Gastroesophageal sphincter (tissue), 4 donors: ENCODE measurements at places on chromosomes 7 and 10.

DNA sequence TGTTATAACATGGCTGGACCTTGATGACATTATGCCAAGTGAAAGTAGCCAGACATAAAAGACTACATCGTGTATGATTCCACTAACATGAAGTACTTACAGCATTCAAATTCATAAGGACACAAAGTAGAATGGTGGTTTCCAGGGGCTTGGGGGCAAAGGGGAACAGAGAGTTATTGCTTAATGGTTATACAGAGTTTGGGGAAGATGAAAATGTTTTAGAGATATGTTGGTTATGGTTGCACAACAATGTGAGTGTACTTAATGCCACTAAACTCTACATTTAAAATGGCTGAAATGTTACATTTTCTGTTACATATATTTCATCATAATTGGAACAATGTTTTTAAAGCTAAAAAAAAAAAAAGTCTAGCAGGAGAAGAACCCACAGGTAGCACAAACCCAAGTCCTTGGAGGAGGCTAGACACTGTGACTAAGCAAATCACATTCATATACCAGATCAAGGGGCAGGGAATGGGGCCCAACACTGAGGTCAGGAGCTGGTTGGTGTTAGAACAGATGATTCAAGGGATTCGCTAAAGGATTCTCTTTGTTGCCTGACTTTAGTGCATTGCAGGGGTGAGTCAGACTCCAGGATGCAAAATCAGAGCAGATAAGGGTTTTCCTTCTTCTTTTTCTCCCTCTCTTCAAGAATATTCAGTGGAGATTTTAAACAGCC lies 25.1 kb upstream of the AOAH start:
- no peak for ATAC-seq
- no peak overlapping the region for H3K4me3 ChIP-seq

GRCh38 chr7:90892213-90892612 lies 296.1 kb downstream of the CDK14 start:
- no peak overlapping the region for H3K27ac ChIP-seq
- no peak for ATAC-seq
- no peaks in the 10 kb centered on the region for H3K27me3 ChIP-seq
- H3K4me1 ChIP-seq, result no peaks in the 10 kb centered on the region

DNA sequence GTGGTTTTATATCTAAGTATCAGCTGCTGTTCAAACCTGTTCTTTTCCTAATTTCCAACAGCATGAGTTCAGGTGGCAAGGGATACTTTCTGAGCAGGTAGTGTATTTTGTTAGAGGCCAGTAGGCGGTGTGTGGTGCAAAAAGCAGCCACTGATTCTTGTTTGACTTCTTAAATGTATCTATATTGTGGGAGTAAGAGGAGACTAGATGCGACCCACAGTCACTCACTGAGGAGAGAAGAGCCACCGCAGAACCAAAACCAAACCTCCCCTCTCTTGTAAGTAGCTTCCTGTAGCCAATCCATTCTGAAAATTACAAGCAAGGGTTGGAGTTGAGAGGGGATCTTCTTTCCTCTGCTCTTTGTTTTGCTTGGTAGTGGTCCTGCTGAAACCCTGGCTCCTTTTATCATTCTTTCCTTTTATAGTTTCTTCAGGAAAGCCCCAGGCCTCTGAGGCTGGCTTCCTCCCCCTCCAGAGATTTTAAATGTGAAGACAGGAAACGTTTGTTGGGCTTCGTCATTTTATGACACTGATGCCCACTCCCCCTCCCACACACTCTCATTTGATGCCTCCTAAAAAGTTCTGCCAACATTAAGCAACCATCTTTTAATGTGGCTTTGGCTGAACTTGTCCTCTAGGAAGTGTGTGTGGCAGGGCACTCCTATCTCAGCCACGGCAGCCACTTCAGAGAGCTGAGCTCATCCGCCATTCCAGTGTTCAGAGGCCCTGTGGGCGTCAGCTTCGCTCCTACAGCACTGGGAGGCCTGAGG lies 566.0 kb downstream of the SUGCT start:
- no peak for ATAC-seq
- no peak overlapping the region for H3K27ac ChIP-seq
- no peaks in the 10 kb centered on the region for H3K36me3 ChIP-seq
- H3K27me3 ChIP-seq, result no peaks in the 10 kb centered on the region
- no peak overlapping the region for H3K4me3 ChIP-seq
- H3K4me1 ChIP-seq, result no peaks in the 10 kb centered on the region

DNA sequence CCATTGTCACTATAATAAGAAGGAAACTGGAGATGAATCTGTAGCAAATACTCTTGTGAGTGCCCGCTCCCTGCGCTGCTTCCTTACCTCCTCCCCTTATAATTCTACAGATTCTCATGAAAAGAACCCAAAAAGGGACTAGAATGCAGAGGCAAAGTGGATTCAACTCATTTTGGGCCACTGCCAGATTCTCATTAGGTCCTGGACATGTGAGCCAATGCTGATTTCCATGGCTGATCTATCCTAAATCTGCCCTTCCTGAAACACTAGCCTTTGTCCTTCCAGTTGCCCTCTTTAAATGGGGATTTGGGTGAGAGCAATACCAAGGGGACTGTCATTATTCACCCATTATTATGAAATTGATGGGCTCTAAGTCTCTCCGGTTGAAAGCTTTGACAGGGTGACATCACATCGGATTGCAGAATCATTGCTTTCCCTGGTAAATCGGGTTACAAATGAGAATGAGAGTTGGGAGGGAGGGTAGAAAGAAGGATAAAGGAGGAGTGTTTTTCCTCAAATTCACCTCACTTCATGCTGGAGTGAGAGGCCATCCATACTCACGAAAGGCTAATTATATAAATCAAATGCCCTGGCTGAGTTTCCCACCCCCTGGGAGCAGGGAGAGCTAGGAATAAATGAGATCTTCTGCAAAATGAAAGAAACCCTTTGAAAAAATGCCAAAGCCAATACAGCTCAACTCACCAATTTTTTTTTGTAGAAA lies 37.5 kb downstream of the PTN start:
- H3K36me3 ChIP-seq, result no peaks in the 10 kb centered on the region
- no peaks in the 10 kb centered on the region for H3K4me1 ChIP-seq
- H3K4me3 ChIP-seq, result no peak overlapping the region
- ATAC-seq, result no peak

GRCh38 chr7:56091591-56091990 lies 1.2 kb downstream of the PHKG1 start:
- no peaks in the 10 kb centered on the region for H3K4me1 ChIP-seq
- no peaks in the 10 kb centered on the region for H3K27me3 ChIP-seq
- H3K36me3 ChIP-seq, result peaks cover 29% of the 10 kb centered on the region

DNA sequence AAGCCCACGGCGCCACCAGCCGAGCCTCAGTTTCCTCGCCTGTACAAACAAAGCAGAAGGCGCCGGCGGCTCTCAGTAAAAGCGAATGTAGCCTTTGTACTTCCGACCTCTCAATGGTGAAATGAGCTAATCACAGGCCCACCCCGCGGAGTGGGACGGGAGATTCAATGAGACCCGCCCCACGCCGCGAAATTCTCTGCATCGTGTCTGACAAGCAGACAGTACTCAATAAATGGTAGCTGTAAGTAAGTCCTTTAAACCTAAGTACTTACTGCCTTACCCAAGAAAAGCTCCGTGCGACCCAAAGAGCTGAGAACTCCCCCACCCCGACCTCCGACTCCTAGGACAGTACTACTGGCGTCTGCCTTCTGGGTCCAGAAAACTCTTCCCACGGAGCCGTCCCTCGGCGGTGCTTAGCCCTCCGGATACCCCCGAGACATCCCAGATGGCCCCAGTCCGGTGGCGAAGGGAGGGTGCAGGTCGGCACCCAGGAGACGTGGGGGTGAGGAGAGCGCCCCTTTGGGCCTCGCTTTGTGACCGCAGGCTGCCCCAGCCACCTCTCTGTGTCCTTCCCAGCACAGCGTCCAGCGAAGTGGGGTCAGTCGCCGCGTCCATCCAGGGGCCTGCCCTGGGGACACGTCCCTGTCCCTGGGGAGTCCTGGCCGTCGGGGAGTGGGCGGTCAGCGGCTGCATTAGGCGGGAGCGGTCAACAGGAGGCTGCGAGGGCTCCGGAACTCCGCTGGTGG lies 972 bp upstream of the CXCL12 start:
- H3K4me1 ChIP-seq, result peaks cover 7% of the 10 kb centered on the region
- no peak for ATAC-seq
- no peaks in the 10 kb centered on the region for H3K36me3 ChIP-seq
- H3K27me3 ChIP-seq, result peaks cover 60% of the 10 kb centered on the region
- no peak overlapping the region for H3K4me3 ChIP-seq

GRCh38 chr10:30510184-30510931 lies 76.4 kb downstream of the MAP3K8 start:
- no peaks in the 10 kb centered on the region for H3K36me3 ChIP-seq
- H3K4me3 ChIP-seq, result no peak overlapping the region
- H3K4me1 ChIP-seq, result no peaks in the 10 kb centered on the region
- peak; percentile 80 for ATAC-seq

GRCh38 chr7:120028636-120029035 lies 244.3 kb upstream of the KCND2 start:
- H3K36me3 ChIP-seq, result no peaks in the 10 kb centered on the region
- H3K4me1 ChIP-seq, result no peaks in the 10 kb centered on the region
- no peaks in the 10 kb centered on the region for H3K27me3 ChIP-seq

- H3K4me1 ChIP-seq, result no peaks in the 10 kb centered on the region
- ATAC-seq, result no peak
- H3K27me3 ChIP-seq, result no peaks in the 10 kb centered on the region
- H3K36me3 ChIP-seq, result peaks cover 3% of the 10 kb centered on the region
- no peak overlapping the region for H3K4me3 ChIP-seq
- no peak overlapping the region for H3K27ac ChIP-seq
These were observed 22.7 kb downstream of the FAM133B start for GRCh38 chr7:92567460-92567859.

DNA sequence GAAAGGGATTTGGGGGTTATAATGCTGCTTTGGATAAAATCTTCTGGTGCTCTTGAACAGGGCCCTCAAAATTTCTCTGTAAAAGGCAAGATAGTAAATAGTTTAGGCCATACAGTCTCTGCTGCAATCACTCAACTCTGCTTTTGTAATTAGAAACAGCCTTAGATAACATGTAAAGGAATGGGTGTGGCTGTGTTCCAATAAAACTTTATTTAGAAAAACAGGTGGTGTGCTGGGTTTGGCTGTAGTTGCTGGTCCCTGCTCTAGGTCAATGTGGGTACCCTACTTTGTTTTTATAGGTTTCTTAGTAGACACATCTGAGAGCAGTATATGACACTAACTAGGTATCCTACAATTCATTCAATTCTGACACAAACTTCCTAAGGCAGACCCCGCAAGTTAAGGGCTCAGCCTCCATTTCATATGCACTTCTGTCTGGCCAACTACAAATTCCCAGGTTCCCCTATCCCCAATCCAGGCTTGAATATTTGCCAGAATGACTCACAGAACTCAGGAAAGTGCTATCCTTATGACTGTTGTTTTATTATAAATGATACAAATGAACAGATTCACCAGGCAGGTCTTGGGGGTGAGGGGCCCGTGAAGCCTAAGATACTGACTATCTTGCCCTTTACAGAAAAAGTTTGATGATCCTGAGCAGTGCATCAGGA lies 349.9 kb downstream of the RPS24 start:
- no peaks in the 10 kb centered on the region for H3K27me3 ChIP-seq
- H3K27ac ChIP-seq, result no peak overlapping the region
- H3K4me3 ChIP-seq, result no peak overlapping the region

- H3K36me3 ChIP-seq, result peaks cover 9% of the 10 kb centered on the region
- H3K4me3 ChIP-seq, result peak overlapping the region; percentile 57
- peaks cover 71% of the 10 kb centered on the region for H3K4me1 ChIP-seq
These were observed 1.8 kb downstream of the SEMA3C start for GRCh38 chr7:80916770-80917741.

GRCh38 chr7:106644999-106645398 lies 16.0 kb downstream of the CCDC71L start:
- no peak overlapping the region for H3K27ac ChIP-seq
- no peaks in the 10 kb centered on the region for H3K27me3 ChIP-seq
- no peaks in the 10 kb centered on the region for H3K4me1 ChIP-seq
- no peak overlapping the region for H3K4me3 ChIP-seq
- ATAC-seq, result no peak

DNA sequence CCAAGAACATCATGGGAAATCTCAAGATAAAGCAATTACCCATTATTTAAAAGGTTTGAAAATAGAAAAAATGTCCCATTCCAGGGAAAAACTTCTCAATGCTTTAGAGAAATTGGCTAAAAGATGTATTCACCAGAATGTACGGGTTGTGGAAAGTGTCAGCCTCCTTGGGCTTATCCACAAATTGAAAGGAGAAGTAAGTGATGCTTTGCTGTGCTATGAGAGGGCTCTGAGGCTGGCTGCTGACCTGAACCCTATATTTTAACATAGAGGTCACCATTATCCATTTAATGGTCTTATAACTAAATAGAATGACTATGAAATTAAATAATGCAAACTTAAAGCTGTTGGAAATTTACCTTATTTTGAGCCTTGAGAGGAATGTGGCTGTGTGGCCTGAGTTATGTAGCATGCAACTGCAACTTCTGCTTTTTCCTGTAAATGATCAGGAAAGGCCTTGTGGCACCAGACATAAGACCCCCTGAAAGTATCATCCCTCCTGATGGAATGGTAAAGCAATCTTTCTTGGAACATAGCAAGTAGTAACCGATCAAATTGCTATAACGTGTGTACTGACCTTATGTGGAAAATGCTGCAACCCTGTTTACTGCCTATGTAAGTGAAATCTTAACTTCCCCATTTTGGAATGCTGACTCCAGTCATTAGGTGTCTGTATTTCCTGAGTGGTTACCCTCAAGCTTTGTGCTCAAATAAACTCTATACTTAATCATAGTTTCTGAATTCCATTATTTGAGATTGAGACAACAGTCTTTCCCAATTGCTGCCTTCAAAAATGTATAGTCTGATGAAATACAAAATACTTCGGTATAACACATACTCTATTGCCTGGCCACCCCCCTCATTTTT lies 6.9 kb downstream of the IFIT1B start:
- no peaks in the 10 kb centered on the region for H3K27me3 ChIP-seq
- H3K4me3 ChIP-seq, result no peak overlapping the region
- peaks cover 12% of the 10 kb centered on the region for H3K4me1 ChIP-seq
- ATAC-seq, result peak; percentile 45

- peak; percentile 59 for ATAC-seq
- H3K27me3 ChIP-seq, result no peaks in the 10 kb centered on the region
- H3K27ac ChIP-seq, result peak overlapping the region; percentile 79
- H3K4me3 ChIP-seq, result no peak overlapping the region
These were observed 28.4 kb upstream of the CDHR3 start for GRCh38 chr7:105934572-105935185.

DNA sequence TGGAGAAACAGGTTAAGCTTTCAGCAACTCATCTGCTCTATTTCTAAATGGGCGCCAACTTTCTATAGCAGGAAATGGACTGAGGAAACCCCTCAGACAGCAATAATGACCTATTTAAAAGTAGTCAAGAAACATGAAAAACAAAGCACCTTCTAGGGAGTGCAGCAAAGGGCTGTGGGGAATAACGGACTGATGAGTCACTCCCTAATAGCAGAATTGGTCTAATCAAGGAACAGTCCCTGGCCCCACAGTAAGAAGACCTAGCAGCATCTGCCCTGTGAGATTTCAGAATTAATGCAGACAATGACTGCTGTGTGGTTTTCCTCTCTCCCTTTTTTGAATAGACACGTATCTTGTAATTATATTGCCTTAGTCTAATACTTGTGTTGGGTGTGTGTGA lies 602.9 kb downstream of the IPMK start:
- no peak overlapping the region for H3K27ac ChIP-seq
- H3K4me3 ChIP-seq, result no peak overlapping the region
- no peak for ATAC-seq
- no peaks in the 10 kb centered on the region for H3K27me3 ChIP-seq

GRCh38 chr10:100730725-100731406 lies 14.5 kb upstream of the PAX2 start:
- ATAC-seq, result no peak
- no peak overlapping the region for H3K27ac ChIP-seq
- no peaks in the 10 kb centered on the region for H3K36me3 ChIP-seq
- H3K4me3 ChIP-seq, result peak overlapping the region; percentile 26
- peaks cover 100% of the 10 kb centered on the region for H3K27me3 ChIP-seq
